Esophagus mucosa (tissue), 1 donor: ENCODE measurements at places on chromosomes 5 and 9.

DNA sequence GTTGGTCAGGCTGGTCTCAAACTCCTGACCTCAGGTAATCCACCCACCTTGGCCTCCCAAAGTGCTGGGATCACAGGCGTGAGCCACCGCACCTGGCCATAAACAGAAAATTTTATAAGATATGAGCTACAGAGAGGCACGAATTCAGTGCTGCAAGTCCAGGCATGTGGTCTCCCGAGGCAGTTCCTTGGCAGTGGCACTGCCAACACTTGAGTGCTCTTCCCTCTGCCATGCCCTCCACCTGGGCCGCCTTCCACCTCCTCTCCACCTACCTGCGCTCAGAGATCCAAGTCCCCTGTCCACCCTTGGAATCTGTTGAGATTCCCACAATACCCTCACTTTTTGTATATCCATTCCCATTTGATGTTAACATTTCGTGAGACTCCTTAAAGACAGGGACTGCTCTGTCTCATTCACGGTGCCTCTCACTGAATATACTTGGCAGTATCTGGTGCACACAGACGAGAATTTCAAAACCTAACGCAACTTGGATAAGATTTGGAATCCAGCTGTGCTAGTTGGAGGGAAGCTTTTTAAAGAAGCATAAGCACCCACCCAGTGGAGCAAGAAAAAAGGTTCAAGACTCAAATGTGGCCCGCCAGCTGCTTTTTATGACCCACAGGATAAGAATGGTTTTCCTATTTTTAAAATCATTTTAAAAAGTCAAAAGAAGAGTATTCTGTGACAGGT, 68.3 kb downstream of the DCP2 start:
- ATAC-seq: no peak

- peak; percentile 13 for ATAC-seq
Measured at GRCh38 chr9:109122726-109123621, 3.2 kb upstream of the TMEM245 start.

- ATAC-seq: peak; percentile 20
Measured at GRCh38 chr5:72508241-72509170, 1.3 kb upstream of the ZNF366 start.

- ATAC-seq: peak; percentile 1
Measured at GRCh38 chr9:128818839-128819715, 777 bp downstream of the ENDOG start.

DNA sequence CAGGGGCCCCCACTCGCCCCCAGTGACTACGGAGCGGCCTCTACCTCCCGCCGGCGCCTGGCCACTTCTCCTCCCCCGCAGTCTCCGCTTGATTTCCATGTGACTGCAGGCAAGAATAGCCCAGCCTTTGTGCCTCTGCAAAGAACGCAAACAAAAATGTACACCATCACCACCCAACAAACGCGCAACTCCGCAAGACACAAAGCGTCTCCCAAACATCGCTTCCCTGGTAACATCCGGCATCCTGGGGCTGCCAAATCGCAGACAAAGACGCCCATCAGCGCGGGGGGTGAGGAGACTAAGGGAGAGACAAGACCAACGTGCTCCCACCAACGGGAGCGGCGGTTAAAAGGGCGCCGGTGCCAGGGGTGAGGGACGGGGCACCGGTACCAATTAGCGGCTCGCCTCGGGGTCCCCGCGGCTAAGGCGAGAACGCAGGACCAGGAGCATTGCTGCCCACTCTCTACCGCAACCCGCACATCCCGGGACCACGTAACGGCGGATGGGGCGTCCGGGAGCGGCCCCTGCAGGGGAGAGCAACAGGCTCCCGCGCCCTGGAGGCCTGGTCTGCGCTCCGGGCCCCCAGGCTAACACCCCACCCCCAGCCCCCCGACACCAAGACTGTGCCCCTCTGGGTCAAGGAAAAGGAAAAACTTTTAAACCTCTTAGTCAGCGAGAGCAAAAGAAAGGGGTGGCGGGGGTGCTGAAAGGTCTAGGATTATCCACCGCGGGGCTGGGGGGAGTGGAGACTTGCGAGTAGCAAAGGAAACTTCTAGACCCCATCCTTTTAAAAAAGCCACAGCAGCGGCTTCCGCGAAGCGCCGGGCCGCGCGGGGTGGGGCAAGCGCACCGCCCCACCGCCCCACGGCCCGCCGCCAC, 885 bp downstream of the MPDZ start:
- peak; percentile 31 for ATAC-seq

- ATAC-seq: peak; percentile 86
Measured at GRCh38 chr5:147303976-147304375, 69.2 kb downstream of the STK32A start.

- ATAC-seq: no peak
Measured at GRCh38 chr9:124044448-124044847, 32.9 kb downstream of the LHX2 start.

GRCh38 chr5:156824800-156825199, 25.3 kb upstream of the PPP1R2B start:
- no peak for ATAC-seq

- no peak for ATAC-seq
Measured at GRCh38 chr5:34622098-34622400, 34.1 kb upstream of the RAI14 start.

DNA sequence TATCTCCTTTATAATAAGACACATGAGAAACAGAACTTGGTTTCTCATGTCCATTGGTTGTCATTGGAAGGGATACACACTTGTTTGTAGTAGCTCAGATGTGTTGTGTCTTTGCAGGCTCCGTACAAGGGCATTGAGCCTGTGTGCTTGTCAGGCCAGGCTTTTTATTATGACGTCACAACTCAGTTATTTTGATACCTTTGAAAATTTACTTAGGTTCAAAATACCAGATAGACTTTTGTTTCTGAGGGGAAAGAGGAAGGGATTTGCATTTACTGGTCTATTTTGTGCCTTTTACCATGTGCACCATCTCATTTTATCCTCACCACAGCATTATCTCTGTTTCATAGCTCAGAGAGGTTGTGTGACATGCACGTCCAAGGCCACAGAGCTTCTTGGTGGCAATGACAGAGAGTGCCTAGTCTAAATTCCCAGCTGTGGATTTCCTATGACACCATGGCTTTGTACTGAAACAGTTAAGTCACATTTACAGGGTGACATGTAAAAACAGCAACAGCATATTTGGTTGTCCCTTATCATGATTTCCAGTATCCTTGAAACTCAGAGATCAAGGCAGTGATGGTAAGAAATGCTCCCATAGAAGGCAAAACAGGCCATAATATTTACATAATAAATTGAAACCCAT, 268.7 kb downstream of the AOPEP start:
- ATAC-seq: no peak

DNA sequence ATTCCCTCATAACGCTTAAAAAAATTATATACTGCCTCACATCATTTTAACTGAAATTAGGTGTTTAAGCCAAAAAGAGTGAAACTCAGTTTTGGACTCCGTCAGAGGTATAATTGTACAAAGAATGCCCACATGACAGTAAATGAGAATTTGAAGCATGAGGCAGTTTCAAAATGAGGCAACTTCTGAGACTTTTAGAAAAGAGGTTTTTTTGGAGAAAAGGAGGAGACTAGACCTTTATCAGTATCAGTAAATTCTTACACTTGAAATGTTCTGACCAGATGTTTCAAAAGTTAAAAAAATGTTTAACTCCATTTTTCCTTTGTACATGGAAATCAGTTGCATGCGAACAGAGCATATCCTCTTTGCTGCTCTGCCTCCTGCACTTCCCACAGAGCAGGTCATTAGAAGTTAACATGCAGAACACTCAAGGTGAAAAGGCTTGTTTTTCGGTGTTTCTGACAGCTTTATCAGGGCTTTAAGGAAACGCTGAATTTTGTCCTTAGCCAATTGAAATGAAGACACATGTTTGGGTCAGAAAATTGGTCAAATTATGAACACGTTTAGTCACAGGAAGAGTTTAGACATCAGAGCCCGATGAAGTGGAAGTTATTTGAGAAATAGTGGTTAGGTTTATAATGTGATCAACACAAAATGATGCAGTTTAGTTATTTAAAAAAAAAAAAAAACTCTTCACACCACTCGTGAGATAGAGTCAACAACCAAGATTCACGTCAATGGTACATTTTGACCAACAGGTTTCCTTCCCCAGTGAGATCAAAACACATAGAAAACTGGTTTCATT, 59.5 kb downstream of the PIK3R1 start:
- no peak for ATAC-seq

DNA sequence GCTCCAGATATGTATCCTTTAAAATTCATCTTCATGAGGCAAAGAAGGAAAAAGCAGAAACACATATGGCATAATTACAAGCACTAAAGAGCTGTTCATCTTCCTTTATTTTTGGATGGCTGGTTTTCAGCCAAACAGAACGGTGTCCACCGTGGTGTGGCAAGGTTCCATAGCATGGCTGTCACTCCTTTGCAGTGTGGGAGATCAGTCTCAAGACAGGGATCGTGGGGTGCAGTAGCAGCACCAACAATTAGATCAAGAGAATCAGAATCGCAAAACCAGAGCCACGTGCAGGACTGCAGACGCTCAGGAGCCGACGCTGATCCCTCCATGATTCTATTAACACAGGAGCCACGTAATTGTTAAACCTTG, 79.5 kb downstream of the SEMA4D start:
- ATAC-seq: no peak

DNA sequence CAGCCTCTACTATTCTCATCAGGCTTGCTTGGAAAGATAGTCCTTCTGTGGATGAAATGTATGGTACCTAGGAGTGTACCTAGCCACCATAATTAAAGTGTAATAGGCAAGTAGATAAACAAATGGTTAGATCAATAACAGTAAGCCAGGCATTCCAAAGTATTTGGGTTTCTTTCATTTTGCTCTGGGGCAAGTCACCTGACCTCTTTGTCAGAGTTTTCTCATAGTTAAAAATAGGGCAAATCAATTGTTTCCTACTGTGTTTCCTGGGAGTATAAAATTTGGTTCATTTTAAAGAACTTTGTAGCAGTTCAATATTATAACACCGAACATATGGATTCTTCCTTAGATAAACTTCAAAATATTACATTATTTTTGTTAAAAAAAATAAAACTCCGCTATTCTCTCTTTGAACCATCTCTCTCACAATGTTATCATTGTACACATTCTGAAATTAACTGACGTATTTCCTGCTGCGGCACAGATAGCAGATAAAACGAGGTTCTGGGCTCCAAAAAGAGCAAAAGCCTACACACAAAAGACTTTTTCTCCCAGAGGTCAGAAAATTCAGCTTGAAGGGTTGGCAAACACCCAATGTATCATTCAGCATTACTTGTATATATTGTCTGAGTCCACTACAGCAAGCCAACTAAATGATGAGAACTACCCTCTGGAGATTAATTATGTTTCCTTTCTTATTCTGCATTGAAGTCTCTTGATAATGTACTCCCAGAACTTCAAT, 267.9 kb downstream of the COX7C start:
- no peak for ATAC-seq

- no peak for ATAC-seq
Measured at GRCh38 chr5:55480781-55481180, 54.0 kb downstream of the PLPP1 start.

DNA sequence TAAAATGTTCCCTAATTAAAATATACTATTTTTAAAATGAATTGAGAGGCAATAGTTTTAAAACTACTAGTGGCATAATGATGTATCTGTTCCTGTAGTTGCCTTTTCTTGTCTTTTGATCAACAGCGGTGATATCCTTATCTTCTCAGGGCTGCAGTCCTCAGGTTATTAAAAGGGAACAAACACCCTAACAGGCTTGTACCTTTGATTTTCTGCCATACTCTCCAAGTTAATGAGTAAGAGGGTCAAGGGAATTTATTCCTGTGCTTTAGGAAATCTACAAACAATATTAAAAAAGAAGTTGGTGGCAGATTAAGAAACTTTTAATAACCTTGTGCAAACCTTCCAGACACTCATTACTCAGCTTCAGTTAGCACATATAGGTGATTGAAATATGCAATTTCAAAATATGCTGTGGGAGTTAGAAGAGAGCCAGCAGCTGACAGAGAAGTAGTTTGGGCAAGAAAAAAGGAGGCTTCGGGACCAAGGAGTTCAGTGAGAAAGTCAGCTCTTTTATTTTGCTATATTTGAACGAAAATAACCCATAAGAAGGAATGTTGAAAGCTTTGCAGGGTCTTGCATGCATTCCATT, 81.0 kb upstream of the TLE4 start:
- ATAC-seq: no peak

GRCh38 chr5:5271786-5272321, 131.7 kb downstream of the ADAMTS16 start:
- no peak for ATAC-seq

DNA sequence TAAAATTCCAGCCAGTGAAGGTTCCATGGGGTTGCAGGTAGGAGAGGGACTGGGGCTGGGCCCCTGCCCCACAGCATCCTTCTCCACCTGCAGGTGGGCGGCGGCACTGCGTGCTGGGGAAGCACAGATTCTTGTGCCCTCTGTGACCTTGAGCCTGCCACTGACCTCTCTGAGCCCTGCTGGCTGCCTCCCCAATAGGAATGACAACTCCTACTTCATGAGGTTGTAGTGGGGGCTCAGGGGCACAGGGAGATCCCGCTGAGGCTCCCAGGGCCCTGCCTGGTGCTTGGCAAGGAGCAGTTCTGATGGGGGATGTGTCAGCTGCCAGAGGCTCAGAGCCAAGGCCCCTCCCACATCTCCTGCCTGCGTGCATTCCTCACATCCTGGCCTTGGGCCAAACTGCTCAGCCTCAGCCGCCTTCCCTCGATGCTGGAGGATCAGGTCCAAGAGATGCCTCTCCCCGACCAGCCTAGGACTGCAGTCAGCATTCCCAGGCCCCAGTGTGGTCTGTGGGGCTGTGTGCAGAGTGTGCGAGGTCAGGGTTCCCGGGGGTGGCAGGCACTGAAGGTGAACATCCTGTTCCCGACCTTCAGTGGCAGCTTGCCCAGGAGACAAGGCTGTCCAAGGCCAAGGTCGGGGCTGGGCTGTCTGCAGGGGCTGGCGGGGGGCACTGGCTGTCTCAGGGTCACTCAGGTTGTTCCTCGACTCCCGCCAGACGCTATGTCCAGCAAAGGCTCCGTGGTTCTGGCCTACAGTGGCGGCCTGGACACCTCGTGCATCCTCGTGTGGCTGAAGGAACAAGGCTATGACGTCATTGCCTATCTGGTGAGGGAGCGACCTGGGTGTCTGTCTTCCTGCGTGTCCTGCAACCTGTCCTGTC, 7.0 kb downstream of the ASS1 start:
- peak; percentile 76 for ATAC-seq

GRCh38 chr9:20618361-20618802, 3.9 kb downstream of the MLLT3 start:
- ATAC-seq: peak; percentile 2

- ATAC-seq: no peak
Measured at GRCh38 chr5:1860021-1860610, 22.6 kb downstream of the IRX4 start.

- no peak for ATAC-seq
Measured at GRCh38 chr5:39190311-39191102, 28.9 kb downstream of the FYB1 start.
